Activated T-cell treated with anti-CD3 and anti-CD28 coated beads, Interleukin-2, amount 50 U/mL, for 4 hours (primary cell): ENCODE measurements at places on chromosomes 3 and 15. TPM values are rescaled to one million over a fixed set of nuclear protein-coding genes. Genes with fewer than 3 reads are reported as not detected.

The CDC25A gene
- total RNA-seq = 52.5 TPM

The MINAR1 gene
- 0.42 TPM for total RNA-seq

The SLC15A2 gene
- 0.45 TPM for total RNA-seq

GRCh38 chr3:87228316-87228715, 1.2 kb downstream of the CHMP2B start:
- no peak for DNase-seq

DNA sequence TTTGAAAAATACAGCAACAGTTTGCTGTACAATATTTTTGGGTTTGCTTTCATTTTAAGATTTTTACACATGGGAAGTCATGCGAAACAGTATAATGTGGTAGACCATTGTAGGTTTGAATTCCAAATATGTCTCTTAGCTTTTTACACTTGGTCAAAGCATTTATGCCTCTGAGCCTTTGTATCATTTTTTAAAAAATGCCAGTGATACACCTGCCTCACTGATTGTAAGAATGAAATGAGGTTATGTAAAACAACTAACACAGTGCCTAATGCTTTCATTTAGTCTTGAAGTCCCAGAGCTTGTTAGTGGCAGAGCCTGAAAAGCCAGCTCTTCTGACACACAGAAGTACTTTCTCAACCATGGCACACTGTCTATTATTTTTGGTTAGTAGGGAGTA, 202.0 kb downstream of the UBE2E2 start:
- no peak for DNase-seq

DNA sequence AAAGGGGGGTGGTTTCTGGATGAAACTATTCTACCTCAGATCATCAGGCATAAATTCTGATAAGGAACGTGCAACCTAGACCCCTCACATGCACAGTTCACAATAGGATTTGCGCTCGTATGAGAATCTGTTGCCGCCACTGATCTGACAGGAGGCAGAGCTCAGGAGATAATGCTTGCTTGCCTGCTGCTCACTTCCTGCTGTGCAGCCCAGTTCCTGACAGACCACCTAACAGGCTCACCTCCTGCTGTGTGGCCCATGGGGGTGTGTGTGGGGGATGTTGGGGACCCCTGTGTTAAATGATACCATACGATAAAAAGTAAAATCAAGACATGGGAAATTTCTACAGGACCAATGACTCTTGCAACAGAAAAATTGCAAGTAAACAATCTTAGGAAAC, 24.0 kb downstream of the CP start:
- no peak for DNase-seq

DNA sequence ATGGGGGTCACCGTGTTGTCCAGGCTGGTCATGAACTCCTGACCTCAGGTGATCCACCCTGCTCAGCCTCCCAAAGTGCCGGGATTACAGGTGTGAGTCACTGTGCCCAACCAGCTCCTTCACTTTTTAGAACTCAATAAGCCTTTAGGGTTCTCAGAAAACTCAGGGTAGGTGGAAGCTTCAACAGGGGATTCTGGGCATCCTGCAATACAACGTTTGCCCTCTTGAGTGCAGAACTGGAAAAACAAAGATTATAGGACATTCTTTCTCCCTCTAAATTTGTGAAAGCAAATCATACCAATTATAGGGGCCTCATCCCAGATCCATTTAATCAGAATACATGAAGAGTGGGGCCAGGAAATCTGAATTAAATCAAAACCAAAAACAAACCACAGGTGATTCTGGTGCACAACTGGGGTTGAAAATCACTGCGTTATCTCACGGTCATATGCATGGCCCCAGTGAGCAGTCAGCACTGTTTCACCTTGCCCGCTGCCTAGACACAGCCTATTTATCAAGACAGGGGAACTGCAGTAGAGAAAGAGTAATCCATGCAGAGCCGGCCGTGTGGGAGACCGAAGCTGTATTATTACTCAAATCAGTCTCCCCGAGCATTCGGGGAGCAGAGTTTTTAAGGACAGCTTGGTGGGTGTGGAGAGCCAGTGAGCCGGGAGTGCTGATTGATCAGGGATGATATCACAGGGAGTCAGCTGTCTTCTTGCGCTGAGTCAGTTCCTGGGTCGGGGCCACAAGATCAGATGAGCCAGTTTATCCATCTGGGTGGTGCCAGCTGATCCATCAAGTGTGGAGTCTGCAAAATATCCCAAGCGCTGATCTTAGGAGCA, 58.4 kb downstream of the TMEM44 start:
- DNase-seq = no peak

The ASB14 gene
- not detected for total RNA-seq

- DNase-seq = no peak
Observed at GRCh38 chr3:128515967-128516366, 23.0 kb upstream of the GATA2 start.

- no peak for DNase-seq
Observed at GRCh38 chr3:53842436-53843194, 3.6 kb downstream of the CHDH start.

The ECE2 gene
- total RNA-seq = not detected

DNA sequence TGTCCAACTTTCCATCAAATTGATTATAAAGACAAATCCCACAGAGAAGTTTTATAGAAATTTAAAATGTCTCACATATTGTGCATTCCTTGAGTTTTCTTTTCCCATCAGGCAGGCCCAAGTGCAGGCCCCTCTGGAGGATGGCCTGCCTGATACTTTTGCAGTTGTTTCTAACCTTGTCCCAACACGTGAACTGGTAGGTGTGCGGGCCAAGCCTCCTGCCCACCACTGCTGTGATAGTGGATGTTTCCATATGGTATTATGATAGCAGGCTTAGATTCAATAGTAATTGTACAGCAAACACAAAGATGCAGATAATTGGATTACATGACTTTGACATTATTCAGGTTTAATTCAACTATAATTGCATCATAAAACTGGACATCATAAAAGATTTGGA, 1.4 kb downstream of the P2RY12 start:
- DNase-seq = no peak

GRCh38 chr3:15280853-15281532, 51.4 kb downstream of the SH3BP5 start:
- no peak for DNase-seq

GRCh38 chr3:31449318-31449717, 83.4 kb upstream of the STT3B start:
- DNase-seq = no peak

- no peak for DNase-seq
Observed at GRCh38 chr3:135310317-135310716, 515.3 kb downstream of the EPHB1 start.

The TPRA1 gene
- total RNA-seq = 37.8 TPM

The ISLR2 gene
- total RNA-seq = not detected

The ADCY5 gene
- 0.05 TPM for total RNA-seq

DNA sequence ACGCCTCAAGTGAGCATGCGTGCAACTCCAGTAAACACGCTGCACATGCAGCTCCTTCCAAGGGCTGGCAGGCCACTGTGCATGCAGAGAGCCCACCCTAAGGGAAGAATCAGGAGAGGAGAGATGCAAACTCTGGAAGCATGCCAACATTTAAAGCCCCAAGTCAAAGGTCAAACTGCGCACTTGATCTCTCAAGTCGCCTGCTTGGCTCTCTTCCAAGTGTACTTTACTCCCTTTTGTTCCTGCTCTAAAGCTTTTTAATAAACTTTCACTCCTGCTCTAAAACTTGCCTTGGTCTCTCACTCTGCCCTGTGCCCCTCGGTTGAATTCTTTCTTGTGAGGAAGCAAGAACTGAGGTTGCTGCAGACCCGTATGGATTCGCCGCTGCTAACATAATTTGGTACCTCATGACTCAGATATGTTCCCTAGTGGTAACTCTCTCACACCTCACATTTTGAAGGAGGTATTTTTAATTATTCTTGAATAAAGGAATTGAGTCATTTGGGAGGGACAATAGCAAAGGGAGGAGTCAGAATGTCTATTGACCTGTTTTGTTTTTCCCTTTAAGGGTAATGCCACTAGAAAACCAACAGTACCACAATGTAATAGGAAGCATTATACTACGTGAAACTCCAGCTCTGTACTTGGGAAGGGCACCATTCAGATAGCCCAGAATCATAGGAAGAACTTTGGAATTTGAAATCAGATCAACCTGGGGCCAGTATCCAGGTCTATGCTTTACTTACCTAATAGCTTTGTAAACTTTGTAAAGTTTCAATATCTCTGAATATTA, 19.6 kb upstream of the DGKG start:
- no peak for DNase-seq

The ZSCAN29 gene
- total RNA-seq = 25.0 TPM

DNA sequence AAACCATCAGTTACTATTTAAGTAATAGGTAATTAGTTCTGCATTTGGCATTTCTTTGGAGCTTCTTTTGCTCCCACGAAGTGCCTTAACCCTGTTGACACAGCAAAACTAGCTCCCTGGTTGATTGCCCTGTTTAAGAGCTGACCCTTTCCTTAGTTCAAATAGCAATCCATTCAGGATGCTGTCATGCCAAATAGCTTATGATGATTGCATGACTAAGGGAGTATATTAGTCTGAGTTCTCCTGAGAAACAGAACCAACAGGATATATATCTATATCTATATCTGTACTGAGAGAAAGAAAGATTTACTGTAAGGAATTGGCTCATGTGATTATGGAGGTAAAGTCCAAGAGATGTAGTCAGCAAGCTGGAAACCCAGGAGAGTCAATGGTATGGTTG, 50.3 kb upstream of the SPRED1 start:
- DNase-seq = no peak

DNA sequence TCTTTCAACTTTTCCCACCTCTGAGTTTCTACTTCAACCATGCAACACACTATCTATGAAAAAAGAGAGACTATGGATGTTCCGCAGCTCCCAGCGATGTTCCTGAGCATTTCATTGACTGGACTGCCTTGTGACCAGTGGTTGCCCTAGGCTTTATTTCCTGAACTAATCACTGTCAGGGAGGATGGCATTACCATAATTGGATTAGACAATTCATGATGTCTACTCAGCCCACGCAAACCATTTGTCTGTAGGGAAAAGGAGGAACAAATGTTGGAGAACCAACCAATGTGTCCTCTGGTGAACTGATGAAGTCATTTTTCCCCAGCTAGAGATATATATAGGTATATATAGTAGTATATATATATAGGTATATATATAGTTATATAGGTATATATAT, 229.3 kb upstream of the MCTP2 start:
- DNase-seq = no peak

- DNase-seq = no peak
Observed at GRCh38 chr15:99857836-99858235, 124.6 kb upstream of the LYSMD4 start.

DNA sequence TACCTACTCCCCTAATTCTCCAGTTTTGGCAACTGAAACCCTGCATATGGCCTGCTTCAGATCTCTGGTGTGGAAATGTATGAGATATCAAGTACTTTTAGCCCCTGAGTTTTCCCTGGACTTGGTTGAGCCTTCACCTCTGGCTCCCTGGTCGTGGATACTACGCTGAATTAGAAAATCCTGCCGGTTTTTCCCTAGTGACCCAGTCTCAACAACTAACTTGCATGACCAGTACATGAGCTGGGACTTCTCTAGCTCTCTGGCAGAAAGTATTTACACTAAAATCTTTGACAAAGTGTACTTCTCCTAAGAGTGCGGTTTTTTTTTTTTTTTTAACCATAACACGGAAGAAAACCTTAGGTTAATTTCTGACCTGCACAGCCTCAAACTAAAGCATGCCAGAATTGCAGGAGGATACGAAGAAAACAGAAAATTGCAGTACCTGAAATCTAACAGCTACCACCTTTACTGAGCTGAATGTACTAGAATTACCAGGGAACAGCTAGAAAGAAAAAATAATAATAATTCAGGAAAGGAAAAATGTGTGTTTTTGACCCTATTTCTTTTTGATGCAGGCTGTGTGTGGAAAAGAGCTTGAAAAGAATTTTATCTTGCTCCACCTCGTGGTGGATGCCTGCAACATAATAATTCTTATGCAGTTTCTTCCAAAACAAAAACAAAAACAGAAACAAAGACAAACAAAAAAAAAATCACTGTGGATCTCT, 165.6 kb downstream of the GMNC start:
- DNase-seq = no peak

DNA sequence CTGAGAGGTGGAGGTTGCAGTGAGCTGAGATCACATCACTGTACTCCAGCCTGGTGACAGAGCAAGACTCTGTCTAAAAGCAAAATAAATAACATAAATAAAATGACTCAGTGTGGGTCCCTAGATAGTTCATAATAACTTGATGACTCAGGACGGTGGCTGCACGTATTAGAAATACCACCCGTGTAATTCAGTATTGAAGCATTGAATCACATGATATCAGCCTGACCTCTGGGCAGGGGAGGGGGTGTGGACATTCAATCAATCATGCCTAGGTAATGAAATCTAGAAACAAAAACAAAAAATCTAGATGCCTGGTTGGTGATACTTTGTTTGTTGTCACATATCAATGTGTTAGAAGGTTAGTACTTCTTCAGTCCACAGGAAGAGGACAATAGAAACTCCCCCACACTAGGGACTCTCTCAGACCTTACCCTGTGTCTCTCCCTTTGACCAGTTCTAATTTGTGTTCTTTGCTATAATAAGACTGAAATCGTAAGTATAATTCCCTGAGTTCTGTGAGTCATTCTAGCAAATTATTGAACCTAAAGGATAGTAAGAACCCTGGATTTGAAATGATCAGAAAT, 177.3 kb downstream of the GAP43 start:
- no peak for DNase-seq

GRCh38 chr3:172246107-172246844, 202.0 kb downstream of the GHSR start:
- no peak for DNase-seq

The LARP6 gene
- 0.05 TPM for total RNA-seq

- no peak for DNase-seq
Observed at GRCh38 chr15:89492111-89492641, 4.2 kb downstream of the RHCG start.

DNA sequence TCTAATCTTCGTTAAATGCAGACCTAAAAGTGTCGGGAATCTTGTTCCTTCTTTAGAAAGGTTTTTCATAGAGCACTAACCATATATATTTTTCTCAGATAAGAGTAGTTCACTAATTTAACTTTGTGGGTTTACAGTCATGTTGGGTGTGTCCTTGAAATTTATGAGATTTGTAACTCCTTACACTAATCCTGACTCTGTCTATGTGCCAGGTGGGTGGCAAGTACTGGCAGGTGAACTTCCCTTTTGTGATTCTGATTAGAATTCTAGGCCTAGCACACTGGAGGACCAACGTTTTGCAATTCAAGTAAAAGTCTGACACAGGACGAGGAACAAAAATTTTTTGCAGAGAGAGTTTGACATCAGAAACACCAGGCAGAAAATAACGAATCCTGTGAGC, 220.1 kb downstream of the P3H2 start:
- no peak for DNase-seq

The SLC9A9 gene
- total RNA-seq = 0.87 TPM

DNA sequence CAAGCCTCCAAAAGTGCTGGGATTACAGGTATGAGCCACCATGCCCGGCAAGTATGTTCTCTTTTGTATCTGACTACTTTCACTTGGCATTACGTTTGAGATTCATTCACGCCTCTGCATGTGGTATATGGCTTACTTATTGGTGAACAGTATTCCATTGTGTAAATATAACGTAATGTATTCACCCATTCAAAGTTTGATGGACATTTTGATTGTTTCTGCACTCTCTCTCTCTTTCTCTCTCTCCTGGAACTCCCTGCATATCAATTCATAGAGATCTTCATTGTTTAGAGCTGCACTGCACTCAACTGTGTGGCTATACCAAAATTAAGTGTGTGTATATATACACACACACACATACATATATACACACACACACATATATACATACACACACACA, 30.4 kb downstream of the SPPL2A start:
- DNase-seq = no peak

The SATB1 gene
- total RNA-seq = 209 TPM
